ENCODE measurements at places on chromosomes 6 and 20.

DNA sequence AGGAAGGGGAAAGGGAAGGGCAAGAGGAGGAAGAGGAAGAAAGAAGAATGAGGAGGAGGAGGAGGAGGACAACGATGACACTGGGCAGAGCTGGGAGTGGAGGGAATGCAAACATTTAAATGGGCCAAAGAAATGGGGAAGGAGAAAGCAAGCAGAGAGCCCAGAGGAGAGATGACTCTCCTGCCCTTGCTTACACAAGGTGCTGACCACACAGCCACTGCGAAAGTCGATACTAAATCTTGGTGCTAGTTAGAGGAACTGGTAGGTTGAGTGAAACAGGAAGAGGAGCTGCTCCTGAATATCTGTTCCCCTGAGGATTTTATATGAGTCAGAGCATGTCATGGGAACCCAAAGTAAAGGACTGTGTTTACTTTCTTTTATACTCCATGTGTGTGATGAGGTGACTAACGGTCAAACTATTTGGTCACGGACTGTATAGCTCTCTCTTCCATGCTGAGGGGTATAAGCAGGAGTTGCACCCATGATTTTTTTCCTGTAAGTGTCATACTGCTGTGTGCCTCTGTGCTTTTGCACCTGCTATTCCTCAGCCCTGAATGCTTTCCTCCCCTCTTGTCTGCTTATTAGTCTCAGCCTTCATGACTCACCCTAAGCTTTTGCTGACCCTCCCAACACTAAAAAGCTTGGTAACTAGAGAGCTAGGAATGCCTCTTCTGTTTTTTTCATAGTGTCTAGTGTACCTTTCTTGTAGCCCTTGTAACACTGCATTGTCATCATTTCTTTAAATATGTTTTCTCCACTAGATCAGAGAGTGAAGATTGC lies 9.5 kb upstream of the PAQR8 start:
- no peak for DNase-seq

DNA sequence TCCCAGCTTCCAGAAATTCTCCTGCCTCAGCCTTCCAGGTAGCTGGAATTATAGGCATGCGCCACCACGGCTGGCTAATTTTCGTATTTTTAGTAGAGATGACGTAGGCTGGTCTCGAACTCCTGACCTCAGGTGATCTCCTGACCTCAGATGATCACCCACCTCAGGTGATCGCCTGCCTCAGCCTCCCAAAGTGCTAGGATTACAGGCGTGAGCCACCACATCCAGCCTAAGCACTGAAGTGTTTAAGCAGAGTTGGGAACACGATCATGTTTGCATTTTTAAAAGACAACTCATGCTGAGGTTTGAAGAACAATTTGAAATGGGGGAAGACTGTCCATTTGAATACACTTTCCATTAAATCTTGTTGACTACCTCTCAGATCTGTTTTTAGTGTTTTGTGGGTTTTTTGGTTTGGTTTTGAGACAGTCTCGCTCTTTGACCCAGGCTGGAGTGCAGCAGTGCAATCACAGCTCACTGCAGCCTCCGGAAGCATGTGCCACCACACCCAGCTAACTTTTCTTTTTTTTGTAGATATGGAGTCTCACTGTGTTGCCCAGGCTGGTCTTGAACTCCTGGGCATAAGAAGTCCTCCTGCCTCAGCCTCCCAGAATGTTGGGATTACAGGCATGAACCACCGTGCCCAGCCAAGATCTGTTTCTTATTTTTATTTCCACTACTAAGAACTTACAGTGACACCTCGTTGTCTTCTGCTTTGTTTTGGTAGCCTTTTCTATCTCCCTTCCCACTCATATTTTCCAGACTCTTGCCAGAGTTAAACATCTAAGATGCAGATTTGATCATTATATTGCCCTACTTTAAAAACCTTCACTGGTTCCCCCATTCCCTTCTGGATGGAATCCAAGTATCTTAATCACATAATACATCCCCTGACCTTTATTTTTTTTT lies 5.5 kb downstream of the CASP8AP2 start:
- peak; percentile 42 for DNase-seq

GRCh38 chr20:19049514-19049913 lies 162.9 kb upstream of the SLC24A3 start:
- DNase-seq = no peak

- DNase-seq = no peak
Measured at GRCh38 chr6:47004463-47004862, 37.7 kb downstream of the ADGRF1 start.

Measured in activated CD4-positive, alpha-beta T cell treated with anti-CD3 and anti-CD28 coated beads, Interleukin-2, amount 50 U/mL, for 1 hour (primary cell).